Cortex of kidney (tissue), 1 donor: ENCODE measurements at places on chromosomes 2 and 18.

DNA sequence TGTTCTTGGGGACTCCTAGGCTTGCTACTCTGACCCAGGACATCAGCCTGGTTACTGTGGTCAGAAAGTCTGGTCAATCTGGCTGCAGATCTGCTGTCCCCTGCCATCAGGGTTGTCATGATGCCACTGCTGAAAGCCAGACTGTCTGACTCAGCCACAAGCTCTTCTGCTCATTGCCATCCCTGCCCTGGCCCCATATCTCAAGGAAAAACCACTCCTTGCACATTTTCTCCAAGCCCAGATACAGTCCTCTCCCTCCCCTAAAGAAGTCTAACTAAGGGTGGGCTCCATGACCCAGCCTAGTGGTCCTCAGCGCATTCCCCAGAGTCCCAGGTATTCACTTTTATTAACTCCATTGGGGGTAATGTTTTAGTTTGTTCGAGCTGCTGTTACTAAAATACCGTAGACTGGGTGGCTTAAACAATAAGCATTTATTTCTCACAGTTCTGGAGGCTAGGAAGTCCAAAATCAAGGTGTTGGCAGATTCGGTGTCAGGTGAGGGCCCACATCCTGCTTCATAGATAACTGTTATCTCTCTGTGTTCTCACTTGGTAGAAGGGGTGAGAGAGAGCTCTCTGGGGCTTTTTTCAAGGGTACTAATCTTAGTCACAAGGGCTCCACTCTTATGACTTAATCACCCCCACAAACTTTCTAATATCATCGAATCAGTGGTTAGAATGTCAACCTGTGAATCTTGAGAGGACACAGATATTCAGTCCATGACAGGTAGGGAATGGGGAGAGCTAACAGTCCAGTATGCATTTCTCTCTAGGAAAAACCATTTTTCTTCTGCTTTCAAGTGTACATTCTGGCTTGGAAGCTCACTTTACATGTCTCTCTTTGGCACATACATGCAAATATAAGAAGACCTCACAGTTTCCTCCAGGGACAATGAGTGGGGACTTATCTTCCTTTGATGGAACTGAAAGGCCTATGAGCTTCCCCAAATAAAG lies 94.8 kb upstream of the CXCR4 start:
- no peak for DNase-seq

- DNase-seq, result no peak
Measured at GRCh38 chr2:59276033-59276432, 1034.9 kb upstream of the FANCL start.

GRCh38 chr2:219969508-219969907 lies 342.1 kb downstream of the SLC4A3 start:
- no peak for DNase-seq

DNA sequence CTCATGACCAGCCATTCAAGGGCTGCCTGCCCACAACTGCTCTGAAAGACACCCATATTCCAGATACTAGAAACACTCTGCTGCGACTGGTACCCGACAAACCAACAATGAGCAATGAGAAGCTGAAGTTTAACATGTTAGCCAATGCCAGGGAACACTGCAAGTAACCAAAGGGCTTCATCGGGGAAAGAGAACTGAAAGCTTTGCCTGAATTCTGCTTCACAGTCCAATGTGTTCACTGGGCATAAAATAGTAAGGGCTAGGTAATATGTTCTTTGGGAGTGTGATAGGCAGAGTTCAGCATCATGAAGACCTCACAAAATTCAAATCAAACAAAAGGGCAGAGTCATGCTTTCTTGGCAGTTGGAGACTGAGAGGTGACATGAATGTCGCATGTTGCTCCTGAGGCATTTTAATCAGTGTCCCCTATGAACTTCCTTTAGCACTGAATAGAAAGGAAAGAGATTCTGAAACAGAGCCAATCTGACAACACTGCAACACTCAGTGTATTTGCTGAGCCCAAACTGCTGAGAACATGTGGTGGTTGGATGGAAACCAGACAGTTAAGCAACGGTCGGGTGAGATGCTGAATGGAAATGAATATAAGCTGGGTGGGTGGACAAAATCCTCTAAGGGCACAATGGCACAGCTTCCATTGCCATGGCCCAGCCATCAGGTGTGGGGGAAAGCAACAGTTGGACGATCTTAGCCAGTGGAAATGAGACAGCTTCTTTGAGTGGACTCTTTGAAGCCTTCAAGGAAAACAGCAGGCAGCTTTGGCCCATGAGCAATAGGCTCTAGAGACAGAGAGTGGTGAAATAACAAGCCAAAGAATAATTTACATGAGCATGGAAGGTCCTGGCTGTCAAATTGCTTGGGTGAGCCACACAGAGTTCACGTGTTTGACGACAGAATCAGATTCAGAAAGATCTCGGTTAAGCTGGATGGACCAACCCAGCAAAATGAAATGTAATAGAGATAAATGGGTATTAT lies 277.5 kb downstream of the AFF3 start:
- DNase-seq, result no peak

GRCh38 chr2:11540148-11540995 lies 6.5 kb downstream of the GREB1 start:
- DNase-seq, result no peak

- no peak for DNase-seq
Measured at GRCh38 chr2:113910967-113911678, 21.2 kb downstream of the ACTR3 start.

GRCh38 chr2:206245265-206245672 lies 29.2 kb upstream of the ZDBF2 start:
- DNase-seq, result no peak

- no peak for DNase-seq
Measured at GRCh38 chr2:159863526-159864160, 65.6 kb upstream of the CD302 start.

- no peak for DNase-seq
Measured at GRCh38 chr18:48815179-48815515, 135.6 kb downstream of the SMAD7 start.

DNA sequence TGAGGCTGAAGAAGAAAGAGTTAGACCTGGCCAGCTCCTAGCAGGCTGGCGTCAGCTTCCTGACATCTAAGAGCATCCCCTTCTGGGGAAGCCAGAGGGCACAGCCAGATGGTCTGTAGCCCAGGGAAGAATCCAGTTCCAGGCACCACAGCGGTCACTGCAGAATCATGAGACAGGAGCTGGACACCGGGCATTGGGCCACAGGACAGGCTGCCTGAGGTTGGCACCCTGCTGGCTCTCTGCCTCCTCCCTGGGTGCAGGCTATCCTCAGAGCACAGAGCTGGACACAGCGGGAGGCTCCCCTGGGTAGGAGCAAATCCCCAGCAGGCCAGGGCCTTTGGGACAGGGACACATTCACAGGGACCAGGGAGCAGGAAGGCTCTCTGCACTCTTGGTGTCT lies 19.8 kb upstream of the ATOH8 start:
- DNase-seq, result no peak

- DNase-seq, result no peak
Measured at GRCh38 chr18:45201029-45201428, 414.2 kb upstream of the SLC14A2 start.

GRCh38 chr18:22813648-22814328 lies 119.3 kb upstream of the RBBP8 start:
- DNase-seq, result no peak

- no peak for DNase-seq
Measured at GRCh38 chr2:3211256-3212060, 166.2 kb downstream of the EIPR1 start.

- no peak for DNase-seq
Measured at GRCh38 chr2:33241581-33241980, 234.9 kb upstream of the RASGRP3 start.

DNA sequence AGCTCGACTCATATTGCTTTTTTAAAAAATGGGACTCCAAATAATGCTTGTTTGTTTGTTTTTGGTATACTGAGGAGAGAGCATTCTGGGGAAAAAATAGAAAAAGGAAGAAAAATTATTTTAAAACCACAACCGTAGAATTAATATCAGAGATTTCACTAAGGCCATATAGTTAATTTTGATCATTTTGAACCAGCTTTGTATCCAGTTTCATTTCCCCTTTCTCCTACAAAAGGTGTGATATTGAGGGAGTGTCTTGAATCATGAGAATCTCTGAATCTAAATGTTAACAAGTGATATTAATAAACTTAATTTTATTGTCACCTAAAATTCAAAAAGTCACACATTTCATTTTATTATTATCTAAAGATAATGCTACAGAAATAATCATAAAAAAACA lies 198.5 kb upstream of the GALNT5 start:
- DNase-seq, result no peak

DNA sequence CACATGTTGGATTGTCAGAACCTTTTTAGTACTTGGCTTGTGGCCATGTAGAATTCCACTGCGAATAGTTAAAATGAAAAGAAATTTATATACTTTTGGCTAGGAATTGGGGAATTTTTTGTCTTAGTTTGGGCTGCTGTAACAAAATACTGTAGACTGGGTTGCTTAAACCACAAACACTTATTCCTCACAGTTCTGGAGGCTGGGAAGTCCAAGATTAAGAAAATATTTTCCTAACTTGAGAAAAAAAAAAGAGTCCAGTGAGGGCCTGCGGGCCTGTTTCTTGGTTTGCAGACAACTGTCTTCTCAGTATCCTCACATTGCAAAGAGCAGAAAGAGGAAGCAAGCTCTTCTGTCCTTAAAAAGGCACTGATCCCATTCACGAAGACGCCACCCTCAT lies 81.9 kb downstream of the CD226 start:
- DNase-seq, result no peak

- DNase-seq, result no peak
Measured at GRCh38 chr2:17815468-17816184, 634 bp upstream of the MSGN1 start.

DNA sequence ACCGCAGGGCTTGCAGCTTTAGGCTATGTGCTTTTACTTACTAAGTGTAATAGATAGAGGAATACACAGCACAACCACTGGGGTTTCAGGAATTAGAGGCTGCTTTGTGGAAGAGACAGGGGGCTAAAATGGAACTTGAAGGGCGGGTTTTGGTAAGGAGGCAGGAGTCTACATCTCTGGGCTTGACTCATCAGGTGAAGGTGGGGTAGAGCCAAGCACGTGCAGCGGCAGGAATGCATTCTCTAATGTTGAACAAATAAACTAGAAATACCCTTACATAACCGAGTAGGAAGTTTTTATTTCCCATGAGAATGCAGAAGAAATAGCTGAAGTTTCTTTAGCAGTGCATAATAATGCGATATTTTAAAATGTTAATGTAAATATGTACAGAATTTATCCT lies 673.8 kb upstream of the SALL3 start:
- no peak for DNase-seq
